Umbilical cord (tissue), 2 donors: ENCODE measurements at places on chromosomes 13 and 19. TPM values are rescaled to one million over a fixed set of nuclear protein-coding genes. Genes with fewer than 3 reads are reported as not detected.

Gene SWSAP1
- total RNA-seq, result 0.48 TPM

Gene NXNL1
- total RNA-seq, result not detected

Gene SSBP4
- total RNA-seq, result 24.8 TPM

Gene FPR1
- total RNA-seq, result 13.5 TPM

Gene ZNF749
- 10.1 TPM for total RNA-seq

Gene DHRS12
- total RNA-seq, result 3.4 TPM

Gene SERP2
- not detected for total RNA-seq

Gene ELSPBP1
- total RNA-seq, result not detected

Gene TBC1D17
- total RNA-seq, result 4.1 TPM

Gene INAFM1
- 1.2 TPM for total RNA-seq

Gene NLRP9
- total RNA-seq, result 1.2 TPM

Gene IFI30
- total RNA-seq, result 4.3 TPM

Gene COL5A3
- total RNA-seq, result 30.3 TPM
